ENCODE measurements at places on chromosomes 1 and 21.

DNA sequence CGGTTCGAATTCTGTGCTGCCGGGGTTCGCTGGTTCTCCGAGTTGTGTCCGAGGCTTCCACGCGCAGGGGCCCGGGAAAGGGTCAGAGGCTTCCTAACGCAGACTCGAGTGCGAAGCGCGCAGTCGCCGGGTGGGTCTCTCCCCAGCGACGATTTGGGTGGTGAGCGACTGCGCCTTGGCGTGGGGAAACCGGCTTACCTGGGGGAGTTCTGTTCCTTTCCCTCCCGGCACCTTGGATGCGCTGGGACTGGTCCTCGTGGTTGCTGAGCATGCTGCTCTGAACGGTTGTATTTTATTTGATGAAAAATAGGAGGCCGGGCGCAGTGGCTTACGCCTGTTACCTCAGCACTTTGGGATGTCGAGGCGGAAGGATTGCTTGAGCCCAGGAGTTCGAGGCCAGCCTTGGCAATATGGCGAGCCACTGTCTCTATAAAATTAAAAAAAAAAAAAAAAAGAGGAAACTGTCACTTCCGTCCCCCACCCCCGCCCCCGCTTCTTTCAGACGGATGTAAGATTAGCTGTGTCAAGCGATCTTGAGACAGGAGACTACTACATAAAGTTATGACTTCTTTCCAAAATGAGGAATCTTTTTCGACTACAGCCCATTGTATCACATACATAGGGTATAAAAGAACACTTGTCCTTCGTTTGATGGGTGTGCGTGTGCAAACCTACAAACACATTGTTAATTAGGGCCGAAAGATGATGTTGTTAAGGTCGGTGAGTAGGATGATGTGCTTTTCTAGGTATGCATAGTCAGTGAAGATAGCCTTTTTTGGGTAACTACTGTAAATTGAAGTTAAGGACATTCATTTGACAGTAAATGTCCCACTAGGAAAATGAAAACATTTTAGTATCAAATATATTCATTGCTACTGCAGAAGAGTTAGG is at the start of gene CCDC18:
CCDC18 (plus strand) TSS at position 2 of the 891 bp plus-strand sequence. CDS start 2,638 bp downstream, outside the sequence.
- peak; percentile 40 for DNase-seq

GRCh38 chr1:57167997-57168396 is 202.2 kb upstream of the C8B start:
- no peak for DNase-seq

DNA sequence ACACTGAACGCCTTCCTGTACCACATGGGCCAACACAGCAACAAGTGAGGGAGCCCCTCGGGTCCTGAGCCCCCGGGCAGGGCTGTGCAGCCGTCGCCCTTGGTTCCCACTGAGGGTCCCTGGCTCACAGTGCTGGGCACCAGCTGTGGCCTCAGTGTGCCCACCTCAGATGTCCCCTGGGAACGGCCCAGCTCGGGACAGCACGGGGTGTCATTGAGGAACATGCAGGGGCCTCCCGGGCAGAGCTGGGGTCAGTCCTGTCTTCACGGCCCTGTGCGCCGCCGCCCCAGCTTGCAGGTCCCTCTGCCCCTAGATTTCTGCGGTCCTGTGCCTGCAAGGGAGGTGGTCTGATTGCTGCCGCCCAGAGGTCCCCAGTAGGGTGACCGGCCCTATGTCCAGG is 17.7 kb downstream of the ATAD3B start:
- no peak for DNase-seq

- DNase-seq: no peak
Observed at GRCh38 chr1:3333903-3334302, 120.6 kb upstream of the ARHGEF16 start.

- no peak for DNase-seq
Observed at GRCh38 chr1:114669562-114670082, at the start of gene DENND2C. Gene DENND2C (minus strand): TSS chr1:114670049. CDS start chr1:114625984, 44,065 bp downstream.

DNA sequence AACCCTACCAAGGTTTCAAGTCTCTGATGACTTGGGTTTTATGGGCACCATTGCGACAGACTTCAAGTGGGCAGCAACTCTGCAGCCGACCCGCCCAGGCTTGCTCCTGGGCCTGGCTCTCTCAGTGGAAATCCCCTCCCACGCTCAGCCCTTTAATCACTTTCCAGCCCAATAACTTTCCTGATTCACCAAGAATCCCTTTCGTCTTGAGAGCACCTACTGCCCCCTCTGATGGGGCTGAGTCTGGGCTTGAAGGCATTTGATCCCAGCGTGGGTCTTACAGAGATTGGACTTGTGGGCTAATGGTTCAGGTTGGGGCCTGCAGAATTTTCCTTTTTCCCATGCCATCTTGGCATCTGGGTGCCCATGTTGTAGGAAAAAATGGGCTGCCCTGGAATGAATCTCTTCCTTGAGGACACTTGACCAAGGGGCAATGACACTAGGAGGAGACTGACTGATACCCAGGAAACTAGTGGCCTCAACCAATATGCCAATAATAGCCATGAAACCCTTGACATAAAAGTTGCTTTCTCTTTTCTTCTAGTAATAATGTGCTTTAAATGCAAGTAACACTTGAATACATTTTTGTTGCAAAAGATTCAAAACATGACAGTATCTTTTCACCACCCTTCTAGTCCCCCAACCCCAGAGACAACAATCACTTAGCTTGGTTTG is 7.8 kb upstream of the PHLDA3 start:
- DNase-seq: no peak

GRCh38 chr1:116709666-116710167 is 42.2 kb upstream of the IGSF3 start:
- no peak for DNase-seq

All from stimulated activated CD4-positive, alpha-beta T cell treated with anti-CD3 and anti-CD28 coated beads, Interleukin-2, amount 100 ng/mL, for 48 hours (primary cell).